Heart left ventricle (tissue), 16 donors: ENCODE measurements at places on chromosomes 6 and 20. TPM values are rescaled to one million over a fixed set of nuclear protein-coding genes. Genes with fewer than 3 reads are reported as not detected.

- no peak for DNase-seq
- H3K4me1 ChIP-seq: peaks cover 3% of the 10 kb centered on the region
- H3K36me3 ChIP-seq: no peaks in the 10 kb centered on the region
- H3K27me3 ChIP-seq: peaks cover 9% of the 10 kb centered on the region
Measured at GRCh38 chr20:40678286-40678875, 10.7 kb downstream of the MAFB start.

- no peaks in the 10 kb centered on the region for H3K27me3 ChIP-seq
- H3K27ac ChIP-seq: no peak overlapping the region
- no peak for DNase-seq
- peaks cover 3% of the 10 kb centered on the region for H3K4me1 ChIP-seq
- no peak overlapping the region for H3K4me3 ChIP-seq
Measured at GRCh38 chr20:4730780-4731179, 9.1 kb downstream of the PRND start.

- H3K4me3 ChIP-seq: no peak overlapping the region
- no peaks in the 10 kb centered on the region for H3K4me1 ChIP-seq
- DNase-seq: no peak
- H3K36me3 ChIP-seq: no peaks in the 10 kb centered on the region
Measured at GRCh38 chr6:116050737-116051136, 10.0 kb downstream of the FRK start.

DNA sequence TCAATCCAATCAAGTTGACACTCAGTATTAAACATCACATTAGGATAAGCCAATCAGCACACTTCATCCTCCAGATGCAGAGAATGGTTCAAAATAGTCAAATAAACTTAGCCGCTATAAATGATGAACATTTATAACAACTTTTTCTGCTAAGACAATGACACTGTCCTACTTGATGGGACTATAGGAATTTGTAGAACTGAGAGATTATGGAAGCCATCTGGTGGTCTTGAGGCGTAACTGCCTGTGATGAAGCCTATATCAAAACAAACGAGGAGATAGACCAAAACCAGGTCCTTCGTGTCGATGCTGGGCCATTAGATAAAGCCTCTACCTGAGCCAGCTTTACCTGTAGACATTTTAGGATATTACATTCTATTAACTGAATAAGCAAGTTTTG lies 631.1 kb downstream of the COL12A1 start:
- H3K36me3 ChIP-seq: no peaks in the 10 kb centered on the region
- DNase-seq: no peak
- no peak overlapping the region for H3K4me3 ChIP-seq
- no peaks in the 10 kb centered on the region for H3K27me3 ChIP-seq
- H3K27ac ChIP-seq: no peak overlapping the region

GRCh38 chr6:118764766-118765165 lies 113.4 kb upstream of the CEP85L start:
- H3K27me3 ChIP-seq: no peaks in the 10 kb centered on the region
- H3K4me1 ChIP-seq: no peaks in the 10 kb centered on the region
- no peak overlapping the region for H3K4me3 ChIP-seq
- H3K27ac ChIP-seq: no peak overlapping the region
- DNase-seq: no peak

GRCh38 chr6:22613051-22613450 lies 43.7 kb downstream of the HDGFL1 start:
- no peak overlapping the region for H3K4me3 ChIP-seq
- H3K27ac ChIP-seq: peak overlapping the region; percentile 12
- peaks cover 15% of the 10 kb centered on the region for H3K4me1 ChIP-seq
- DNase-seq: no peak

- no peak for DNase-seq
- H3K27me3 ChIP-seq: no peaks in the 10 kb centered on the region
- H3K36me3 ChIP-seq: peaks cover 7% of the 10 kb centered on the region
- H3K27ac ChIP-seq: peak overlapping the region; percentile 92
- no peak overlapping the region for H3K4me3 ChIP-seq
Measured at GRCh38 chr6:13577926-13578325, 3.5 kb downstream of the SIRT5 start.

DNA sequence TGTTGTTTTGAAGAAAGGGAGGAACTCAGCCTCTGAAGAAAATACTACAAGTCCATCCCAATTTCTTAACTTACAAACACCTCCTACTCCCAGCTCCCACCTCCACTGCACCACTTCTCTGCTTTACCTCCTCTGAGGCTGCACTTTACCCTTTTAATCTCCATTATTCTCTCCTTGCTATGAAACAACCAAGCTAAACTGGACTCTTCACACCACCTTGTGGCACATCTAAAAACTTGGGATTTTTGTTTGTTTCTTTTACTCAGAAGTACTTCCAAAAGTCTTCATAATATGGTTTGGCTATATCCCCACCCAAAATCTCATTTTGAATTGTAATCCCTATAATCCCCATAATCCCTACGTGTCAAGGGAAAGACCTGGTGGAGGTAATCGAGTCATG lies 142.2 kb downstream of the MOXD1 start:
- no peak for DNase-seq
- H3K4me3 ChIP-seq: no peak overlapping the region
- no peak overlapping the region for H3K27ac ChIP-seq
- H3K4me1 ChIP-seq: no peaks in the 10 kb centered on the region
- no peaks in the 10 kb centered on the region for H3K27me3 ChIP-seq

DNA sequence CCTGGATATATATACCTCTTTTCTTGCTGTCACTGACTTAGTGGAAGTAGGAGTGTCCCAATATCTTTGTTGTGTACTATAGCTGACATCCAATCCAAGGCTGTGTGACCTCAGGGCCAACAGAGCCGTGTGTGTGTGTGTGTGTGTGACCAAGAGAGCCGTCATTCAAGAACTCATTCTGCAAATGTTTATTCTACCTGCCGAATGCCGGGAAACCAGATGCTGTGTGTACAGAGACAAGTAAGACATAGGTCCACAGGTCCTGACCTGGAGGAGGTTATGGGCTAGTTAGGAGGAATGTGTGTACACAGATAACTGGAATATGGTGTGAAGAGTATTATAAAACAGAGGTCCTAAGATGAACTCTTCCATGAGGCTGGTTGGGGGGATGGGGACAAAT lies 190.0 kb downstream of the DHX35 start:
- no peaks in the 10 kb centered on the region for H3K36me3 ChIP-seq
- no peak overlapping the region for H3K27ac ChIP-seq
- H3K27me3 ChIP-seq: no peaks in the 10 kb centered on the region
- no peak for DNase-seq

DNA sequence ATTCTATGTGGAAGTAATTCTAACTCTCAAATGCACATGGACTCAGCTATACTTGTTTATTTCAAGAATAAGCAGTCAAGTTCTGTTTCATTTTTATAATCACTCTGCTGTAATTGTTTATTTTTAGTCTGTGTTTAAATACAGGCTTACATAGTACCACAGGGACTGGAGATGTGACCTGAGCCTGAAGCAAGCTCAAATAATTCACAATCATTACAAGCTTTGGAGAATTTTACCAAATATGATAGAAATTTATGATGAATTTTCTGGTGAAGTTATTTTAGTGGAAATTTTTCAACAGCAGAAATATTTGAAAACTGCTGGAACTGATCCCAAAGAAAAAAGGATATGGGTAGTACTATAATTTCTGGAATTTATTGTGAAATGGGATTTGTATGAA lies 41.6 kb upstream of the DSE start:
- no peaks in the 10 kb centered on the region for H3K27me3 ChIP-seq
- no peaks in the 10 kb centered on the region for H3K36me3 ChIP-seq
- H3K4me3 ChIP-seq: no peak overlapping the region
- no peak for DNase-seq

DNA sequence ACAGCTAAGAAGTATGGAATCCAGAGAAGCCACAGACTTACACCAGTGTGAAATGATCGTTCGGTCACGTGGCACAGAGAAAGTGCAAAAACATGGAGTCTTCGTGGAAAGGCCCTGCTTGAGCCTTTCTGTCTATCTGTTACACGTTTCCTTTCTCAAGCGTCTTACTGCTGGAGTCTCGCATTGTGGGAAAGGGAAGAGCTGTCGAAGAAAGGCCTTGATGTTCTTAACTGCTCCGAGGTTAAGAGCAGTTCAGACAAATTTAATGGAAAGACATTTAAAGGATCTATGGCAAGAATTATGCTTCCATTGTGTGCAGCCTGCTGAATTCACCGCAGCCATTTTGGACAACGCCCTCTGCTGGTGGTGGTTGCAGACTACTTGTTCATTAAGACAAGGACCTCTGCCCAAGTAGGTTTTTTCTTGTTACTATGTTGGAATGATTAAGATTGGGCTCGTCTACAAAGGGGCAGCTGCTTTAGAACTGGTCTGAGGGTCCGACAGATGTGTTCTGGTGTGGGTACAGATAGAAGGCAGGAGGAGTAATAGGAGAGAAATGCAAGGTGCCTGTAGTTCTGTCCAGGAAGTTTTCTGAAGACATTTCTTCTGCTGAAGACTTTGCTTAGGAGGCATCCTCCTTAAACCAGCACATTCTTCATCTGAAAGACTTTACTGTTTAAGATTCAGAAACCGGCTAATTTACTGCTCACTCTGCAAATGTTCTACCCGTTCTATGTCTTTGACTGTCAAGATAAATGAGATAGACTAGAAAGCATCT lies 24.7 kb upstream of the CCN6 start:
- no peaks in the 10 kb centered on the region for H3K36me3 ChIP-seq
- H3K27ac ChIP-seq: no peak overlapping the region
- no peaks in the 10 kb centered on the region for H3K27me3 ChIP-seq

GRCh38 chr6:162056745-162057144 lies 670.8 kb downstream of the PRKN start:
- no peaks in the 10 kb centered on the region for H3K36me3 ChIP-seq
- H3K27me3 ChIP-seq: no peaks in the 10 kb centered on the region
- H3K27ac ChIP-seq: peak overlapping the region; percentile 8
- no peaks in the 10 kb centered on the region for H3K4me1 ChIP-seq
- no peak overlapping the region for H3K4me3 ChIP-seq

DNA sequence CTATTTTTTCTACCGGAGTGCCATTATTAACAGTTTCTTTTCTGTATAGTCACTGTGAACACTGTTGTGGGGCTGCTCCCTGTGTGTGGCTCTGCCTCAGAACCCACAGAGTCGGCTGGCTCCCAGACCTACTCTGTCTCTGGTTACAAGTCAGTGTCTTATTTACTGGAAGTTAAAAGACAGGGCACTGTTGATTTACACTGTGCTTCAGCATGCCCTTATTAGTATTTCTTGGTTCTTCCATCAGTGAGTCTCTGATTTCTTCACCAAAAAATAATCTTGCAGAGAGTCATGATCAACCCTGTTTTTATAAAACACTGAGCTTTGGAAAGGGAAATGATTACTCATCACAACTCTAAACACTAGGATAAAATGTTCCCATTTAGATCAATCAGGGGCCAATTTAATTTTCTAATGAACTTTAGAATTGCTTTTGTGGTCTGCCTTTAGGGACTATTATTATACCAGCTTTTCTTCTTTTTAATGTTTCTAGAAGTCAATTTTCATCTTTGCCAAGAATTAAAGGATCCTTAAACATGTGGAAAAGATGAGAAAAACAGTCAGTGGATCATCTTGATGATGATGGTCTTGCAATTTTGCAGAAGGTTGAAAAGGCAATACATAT lies 92.6 kb downstream of the UTRN start:
- H3K36me3 ChIP-seq: no peaks in the 10 kb centered on the region
- DNase-seq: no peak
- no peak overlapping the region for H3K27ac ChIP-seq
- H3K4me3 ChIP-seq: no peak overlapping the region
- H3K27me3 ChIP-seq: no peaks in the 10 kb centered on the region

ECT2L gene
- 5.0 TPM for total RNA-seq

LRRC1 gene
- 2.6 TPM for total RNA-seq

PEX6 gene
- total RNA-seq: 19.6 TPM

TRMT11 gene
- 9.9 TPM for total RNA-seq
